NCI-H748 treated with DMSO at 0.1 percent for 48 hours (cell line): ENCODE measurements at places on chromosomes 3 and 15.

DNA sequence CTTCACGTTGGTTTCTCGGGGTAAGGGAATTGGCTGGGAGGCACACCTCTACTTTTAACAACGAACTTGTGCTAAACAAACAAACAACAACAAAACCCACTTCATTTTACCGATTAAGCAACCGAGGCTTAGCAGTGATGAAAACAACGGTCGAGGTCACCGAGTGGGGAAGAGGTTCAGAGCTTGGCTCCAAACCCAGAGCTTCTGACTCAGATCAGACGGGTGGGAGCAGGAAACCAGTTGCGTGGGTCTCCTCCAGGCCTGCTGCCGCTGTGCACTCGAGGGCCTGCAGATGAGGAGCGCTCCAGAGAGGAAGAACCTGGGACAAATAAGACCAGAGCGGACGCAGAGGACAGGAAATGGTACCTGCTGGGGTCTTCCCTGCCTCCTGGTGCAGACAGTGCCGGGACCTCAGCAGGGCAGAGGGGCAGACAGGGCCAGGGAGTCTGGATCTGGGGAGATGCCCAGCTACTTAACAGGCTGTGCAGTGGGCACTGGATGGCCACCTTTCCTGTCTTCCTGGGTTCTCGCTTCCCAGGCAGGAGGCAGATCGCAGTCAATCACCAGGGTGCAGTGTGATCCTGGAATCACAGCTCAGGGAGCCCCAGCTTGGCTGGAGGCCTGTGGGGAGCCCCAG, 99.0 kb upstream of the MEF2A start:
- DNase-seq, result no peak

DNA sequence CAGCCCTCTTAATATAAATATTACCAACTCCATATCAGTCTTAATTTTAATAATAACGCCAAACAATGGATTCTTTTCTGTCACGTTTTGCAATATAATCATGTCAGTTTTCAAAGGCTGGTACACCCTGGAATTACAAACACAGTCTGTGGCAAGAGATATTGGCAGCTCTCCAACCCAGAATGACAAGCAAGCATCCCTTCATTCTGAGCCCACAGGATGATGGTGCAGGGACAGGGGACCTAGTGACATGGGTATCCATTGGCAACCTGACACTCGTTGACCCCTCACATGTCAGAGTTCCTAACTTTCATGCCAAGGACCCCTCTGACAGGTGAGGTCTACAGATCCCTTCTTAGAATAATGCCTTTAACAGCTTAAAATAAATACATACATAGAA, 154.5 kb upstream of the TSC22D2 start:
- DNase-seq, result peak; percentile 29

GRCh38 chr3:123321806-123322205, 120.1 kb downstream of the SEC22A start:
- no peak for DNase-seq

- DNase-seq, result no peak
These were observed 33.0 kb downstream of the PAQR9 start for GRCh38 chr3:142930463-142930862.

- DNase-seq, result no peak
These were observed 45.2 kb downstream of the KLHL25 start for GRCh38 chr15:85749261-85750151.
